Inflammatory macrophage treated with lipopolysaccharide for 1 hour (primary cell): ENCODE measurements at places on chromosomes 4 and X.

- DNase-seq, result no peak
Observed at GRCh38 chr4:128600996-128601871, 208.3 kb upstream of the JADE1 start.

GRCh38 chrX:31649201-31649600 lies 577.4 kb upstream of the FTHL17 start:
- no peak for DNase-seq

DNA sequence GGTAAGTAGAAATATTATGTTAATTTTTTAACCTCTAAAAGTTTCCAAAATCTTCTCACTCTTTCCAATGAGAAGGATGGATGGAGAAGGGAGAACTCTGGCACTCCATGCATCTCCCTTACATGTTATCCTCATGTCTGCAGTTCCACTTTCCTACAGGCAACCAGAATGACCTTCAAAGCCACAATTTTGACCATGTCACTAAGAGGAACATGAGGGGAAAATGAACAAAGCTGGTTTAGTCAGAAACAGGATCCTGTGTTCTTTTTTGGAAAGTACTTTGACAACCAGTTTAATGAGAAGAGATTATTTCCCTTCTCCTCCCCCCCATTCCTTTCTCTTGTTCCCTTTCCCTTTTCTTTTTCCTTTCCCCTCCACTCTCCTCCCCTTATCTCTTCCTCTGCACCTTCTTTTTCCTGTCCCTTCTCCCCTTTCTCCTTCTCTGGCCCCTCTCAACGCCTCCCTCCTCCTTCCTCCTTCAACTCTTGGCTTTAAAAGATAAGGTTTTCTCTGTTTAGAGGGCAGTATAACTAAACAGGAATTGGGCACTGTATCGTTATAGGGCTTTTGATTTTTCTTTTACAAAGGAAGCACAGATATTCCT lies 42.5 kb downstream of the DTHD1 start:
- DNase-seq, result peak; percentile 81

DNA sequence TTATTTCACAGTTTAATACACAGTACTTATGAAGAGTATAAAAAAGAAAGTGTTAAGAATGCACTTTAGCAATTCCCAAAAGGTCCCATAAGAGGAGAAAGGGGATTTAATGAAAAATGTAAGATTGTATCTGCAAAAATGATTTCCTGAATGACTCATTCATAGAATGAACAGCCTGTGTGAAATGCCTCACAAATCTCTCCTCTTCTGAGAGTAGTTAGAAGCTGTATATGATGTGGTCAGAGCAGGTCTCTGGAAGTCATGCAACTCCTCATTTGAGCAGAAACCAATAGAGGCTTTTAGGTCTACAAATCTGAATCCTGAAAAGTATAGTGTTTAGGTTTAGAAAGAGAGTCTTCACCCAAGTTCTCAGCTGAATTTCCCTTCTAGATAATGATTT lies 381.3 kb upstream of the INTU start:
- no peak for DNase-seq

DNA sequence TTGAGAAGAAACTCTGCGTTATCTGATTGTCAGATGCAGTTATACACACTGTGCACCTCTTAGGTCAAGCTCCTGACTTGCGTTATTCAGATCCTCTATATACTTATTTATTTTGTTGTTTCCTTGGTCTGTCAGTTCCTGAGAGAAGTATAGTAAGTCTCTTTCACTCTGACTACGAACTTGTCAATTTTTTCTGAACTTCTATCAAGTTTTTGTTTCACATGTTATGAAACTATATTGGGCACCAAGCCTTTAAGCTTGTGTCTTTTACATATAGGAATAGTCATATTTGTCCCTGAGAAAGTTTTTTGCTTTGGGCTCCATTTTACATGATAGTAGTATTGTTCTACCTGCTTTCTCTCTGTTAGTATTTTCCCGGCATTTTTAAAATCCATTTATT lies 31.7 kb downstream of the ZNF275 start:
- no peak for DNase-seq

DNA sequence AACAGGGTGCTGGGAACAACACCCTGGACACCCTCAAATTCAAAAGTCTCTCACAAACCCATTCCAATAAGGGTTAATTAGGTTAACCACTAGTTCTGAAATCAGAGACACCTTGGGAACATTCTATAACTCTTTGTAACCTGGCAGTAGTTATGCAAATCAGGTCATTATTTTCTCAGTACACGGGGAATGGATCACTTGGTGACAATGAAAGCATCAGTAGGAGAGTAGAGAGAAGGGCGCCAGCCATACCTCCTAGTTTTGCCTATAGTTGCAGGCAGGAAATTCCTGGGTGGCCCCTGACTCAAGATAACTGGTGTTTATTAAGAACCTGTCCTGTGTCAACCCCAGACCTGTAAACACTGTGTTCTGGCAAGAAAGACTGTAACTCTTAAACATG lies 2.5 kb downstream of the CCDC110 start:
- DNase-seq, result no peak

- no peak for DNase-seq
Observed at GRCh38 chrX:67893931-67894330, 350.1 kb downstream of the AR start.

DNA sequence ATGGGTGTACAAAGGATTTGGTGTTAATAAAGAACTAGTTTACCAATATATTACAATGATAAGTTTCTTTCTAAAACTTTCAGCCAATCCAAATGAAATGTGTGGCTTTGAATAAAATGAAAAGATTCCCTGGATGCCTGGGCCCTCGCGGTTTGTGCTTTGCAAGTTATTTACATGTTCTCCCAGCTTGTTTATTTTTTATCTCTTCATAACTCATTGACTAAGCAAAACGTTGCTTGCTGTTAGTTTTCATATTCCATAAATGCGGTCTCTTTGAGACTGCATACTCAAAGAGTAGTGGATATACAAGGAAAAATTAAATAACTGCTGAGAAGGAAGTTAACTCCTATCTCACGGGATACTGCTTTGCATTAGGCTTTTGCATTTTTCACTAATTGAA lies 26.0 kb downstream of the FHDC1 start:
- no peak for DNase-seq

DNA sequence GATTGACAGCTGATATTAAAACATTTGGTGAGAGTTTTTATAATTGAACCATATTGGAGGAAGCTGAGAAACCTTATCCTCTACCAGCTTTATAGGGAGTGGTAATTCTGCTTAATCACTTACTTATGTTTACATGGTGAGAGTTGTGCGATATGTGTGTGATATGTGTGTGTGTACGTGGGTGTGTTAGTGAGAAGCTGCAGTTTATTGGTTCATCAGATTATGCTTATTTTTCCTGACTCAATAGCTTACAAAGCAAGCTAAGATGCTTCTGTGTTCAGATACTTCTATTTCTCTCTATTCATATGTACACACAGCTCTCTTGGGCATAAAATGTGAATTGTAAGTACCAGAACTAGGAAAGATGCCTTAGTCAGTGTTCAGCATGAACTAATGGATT lies 343.7 kb downstream of the GRIA2 start:
- no peak for DNase-seq

GRCh38 chr4:154854362-154854761 lies 73.3 kb downstream of the RBM46 start:
- DNase-seq, result no peak

DNA sequence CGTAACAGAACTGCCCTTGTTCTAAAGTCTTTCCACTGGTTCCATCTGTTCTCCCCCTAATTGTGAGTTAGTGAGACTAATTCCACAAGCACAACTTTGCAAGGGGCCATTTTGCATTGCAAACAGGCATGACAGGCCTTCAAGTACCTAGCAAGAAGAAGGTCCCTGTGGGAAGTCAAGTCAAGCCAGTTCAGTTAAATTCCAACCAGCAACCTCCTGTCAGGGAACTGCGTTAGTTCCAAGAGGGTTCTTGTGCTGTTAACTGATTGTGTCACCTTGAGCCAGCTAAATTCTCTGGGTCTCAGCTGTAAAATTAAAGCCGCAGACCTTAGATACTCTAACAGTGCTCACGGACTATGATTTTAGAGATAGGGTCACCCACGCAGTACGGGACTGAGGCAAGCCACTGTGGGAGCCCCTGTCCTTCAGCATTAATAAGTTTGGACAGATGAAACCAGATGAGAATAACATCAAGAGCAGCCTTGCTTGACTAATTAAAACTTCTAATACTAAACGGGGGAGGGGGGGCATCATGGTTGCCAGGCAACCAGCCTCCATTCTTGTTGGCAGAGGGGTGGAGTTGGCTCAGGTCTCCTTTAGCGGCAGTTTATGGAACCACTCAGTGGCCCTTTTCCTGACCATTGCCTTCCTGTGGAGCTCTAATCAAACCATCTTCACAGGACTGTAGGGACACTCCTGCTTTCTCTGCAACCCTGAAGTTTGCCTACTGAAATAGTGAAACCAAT lies 24.1 kb upstream of the TMEM150C start:
- DNase-seq, result no peak

DNA sequence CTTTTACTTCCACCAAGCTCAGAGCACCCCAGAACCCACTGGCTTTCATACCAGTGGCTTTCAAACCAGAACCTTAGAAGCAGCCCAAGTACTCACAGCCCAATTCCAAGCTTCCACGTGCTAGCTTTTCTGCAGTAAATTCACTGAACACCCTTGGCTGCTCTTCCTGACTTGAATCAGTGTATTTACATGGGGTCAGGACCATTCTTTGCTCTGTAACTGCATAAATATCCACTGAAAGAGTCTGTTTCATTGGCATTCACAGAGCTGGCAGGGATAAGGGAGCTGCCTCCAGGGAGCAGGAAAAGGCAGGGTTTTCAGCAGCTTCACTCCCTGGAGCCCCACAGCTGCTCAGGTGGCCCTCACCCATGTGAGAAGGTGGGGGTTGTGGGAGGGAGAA lies 43.8 kb downstream of the RAI2 start:
- no peak for DNase-seq

GRCh38 chr4:12615822-12616221 lies 868.3 kb downstream of the RAB28 start:
- no peak for DNase-seq

DNA sequence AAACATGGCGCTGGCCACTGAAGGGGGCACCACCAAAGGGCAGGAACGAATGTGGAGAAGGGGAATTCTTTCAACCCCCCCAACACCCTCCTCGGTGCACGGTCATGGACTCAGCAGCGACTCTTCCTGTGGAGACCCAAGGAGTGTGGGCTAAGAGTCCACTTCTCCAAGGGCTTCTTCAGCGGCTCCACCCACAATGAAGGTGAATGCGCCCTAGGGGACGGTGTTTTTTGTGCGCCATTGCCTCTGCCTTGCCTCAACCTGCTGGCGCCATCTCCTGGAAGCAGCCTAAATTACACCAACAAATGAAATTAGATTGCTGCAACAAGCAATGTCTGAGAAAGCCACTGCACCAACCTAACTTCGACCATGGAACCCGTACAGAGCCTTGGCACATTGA lies 169.2 kb upstream of the MAGEB18 start:
- DNase-seq, result no peak

DNA sequence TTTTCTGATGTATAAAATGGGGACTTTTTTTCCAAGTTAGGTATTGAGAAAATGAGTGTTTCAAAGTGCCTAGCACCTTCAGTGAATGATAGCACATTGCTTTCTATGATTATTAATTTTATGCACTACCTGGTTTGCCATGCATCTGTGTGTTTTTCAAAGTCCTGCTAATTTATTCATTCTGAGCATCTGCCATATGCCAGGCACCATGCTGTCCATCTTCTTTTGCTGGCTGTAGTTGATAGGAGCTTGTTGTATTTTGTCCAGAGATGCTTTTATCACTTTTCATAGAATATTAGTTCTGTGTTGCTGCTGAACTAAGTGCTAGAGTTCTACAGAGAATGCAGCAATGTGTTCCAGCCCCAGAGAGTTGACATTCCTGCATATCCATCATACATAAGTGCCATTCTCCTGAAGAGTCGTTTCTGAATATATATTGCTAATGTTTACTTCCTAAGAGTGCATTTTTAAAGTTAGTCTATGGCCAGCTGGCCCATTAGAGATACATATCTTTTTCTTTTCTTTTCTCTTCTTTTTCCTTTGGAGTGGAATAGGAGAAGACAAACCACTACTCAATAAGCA lies 49.0 kb upstream of the CLNK start:
- no peak for DNase-seq

- DNase-seq, result no peak
Observed at GRCh38 chr4:101682946-101683345, 107.6 kb upstream of the BANK1 start.

DNA sequence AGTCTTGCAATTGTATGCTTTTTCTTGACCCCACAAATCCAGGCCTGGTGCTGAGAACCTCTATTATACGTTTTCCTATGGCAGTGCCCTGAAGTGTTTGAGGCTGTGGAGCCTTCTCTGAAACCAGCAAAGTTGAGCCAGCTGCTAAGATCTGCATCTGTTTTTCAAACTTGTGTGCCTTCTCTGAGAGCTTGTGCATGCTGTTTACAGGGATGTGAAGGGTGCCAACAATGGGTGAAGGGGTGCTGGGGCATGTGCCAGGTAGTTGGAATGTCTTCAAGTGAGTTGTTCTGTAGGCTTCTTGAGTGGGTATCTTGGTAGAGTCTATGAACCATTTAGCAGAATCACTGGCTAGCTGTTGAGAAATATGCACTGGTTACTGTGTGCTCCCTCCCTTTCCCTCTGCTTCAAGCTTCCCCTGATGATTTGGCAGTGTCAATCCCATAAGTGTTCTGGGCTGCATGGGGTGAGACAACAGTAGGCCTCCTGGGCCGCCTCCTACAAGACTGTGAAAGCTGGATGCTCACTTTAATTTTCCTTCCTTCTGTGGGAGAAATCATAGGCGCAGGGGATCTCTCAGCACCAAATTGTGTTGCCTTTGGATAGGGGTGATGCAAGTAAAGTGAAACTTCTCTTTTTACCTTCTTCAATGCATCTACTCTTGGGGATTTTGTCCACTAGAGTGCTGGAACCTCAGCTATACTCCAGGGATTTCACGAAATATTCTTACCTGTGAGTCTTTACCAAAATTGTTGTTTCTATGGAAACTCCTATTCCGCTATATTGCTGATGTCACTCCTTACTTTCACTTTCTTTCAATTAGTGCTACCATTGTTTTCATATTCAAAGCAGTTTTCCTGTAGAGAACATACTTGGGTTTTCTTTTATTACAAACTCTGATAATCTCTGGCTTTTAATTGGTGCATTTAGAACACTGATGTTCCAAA lies 30.0 kb downstream of the ITM2A start:
- DNase-seq, result no peak

DNA sequence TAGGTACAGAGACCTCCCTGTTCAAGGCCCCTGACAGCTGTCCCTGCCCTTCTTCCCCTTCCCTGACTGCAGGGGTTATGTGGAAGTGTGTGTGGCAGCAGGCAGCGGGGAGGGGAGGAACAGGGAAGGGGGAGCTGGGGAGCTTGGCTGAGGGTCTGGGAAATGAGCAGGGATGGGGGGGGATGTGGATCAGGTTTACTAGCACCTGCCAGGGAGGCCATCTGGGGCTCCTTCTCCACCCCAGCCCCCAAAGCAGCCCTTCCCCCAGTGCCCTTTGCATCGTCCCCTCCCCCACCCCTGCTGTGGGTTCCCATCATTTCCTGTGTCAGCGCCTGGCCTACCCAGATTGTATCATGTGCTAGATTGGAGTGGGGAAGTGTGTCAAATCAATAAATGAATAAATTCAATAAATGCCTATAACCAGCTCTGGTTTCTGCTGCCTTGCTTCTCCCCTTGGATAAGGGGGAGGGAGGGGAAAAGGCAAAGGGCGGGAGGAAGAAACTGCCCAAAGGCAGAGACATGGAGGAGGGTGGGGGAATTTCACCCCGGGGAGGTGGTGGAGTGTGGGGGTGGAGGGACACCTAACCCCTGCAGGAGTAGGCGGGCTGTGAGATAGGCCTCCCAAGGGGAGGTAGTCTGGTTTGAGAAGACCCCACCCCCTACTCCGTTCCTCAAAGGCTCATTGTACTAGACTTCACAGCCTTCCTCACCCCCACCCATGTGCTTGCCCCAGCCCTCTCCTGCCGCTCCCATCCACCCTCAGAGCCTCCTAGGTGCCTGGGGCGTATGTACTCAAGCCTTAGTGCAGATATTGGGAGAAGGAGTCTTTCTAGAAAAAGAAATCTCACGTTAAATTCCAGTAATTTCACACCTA lies 3.2 kb downstream of the CXorf65 start:
- no peak for DNase-seq
